Activated CD4-positive, alpha-beta memory T cell treated with anti-CD3 and anti-CD28 coated beads, Interleukin-2, amount 10 ng/mL, durations not matched to agents 7 days and 5 days (primary cell): ENCODE measurements at places on chromosomes 16 and 17. TPM values are rescaled to one million over a fixed set of nuclear protein-coding genes. Genes with fewer than 3 reads are reported as not detected.

GRCh38 chr16:16093628-16094332 lies 129.5 kb downstream of the ABCC6 start:
- DNase-seq = no peak

GRCh38 chr16:88905563-88905962 lies 39.1 kb upstream of the PABPN1L start:
- DNase-seq = no peak

Gene ZSCAN10
- total RNA-seq = 0.15 TPM

GRCh38 chr17:19322861-19323260 lies 39.7 kb downstream of the B9D1 start:
- no peak for DNase-seq

GRCh38 chr16:22001591-22001990 lies 675 bp upstream of the PDZD9 start:
- DNase-seq = no peak

DNA sequence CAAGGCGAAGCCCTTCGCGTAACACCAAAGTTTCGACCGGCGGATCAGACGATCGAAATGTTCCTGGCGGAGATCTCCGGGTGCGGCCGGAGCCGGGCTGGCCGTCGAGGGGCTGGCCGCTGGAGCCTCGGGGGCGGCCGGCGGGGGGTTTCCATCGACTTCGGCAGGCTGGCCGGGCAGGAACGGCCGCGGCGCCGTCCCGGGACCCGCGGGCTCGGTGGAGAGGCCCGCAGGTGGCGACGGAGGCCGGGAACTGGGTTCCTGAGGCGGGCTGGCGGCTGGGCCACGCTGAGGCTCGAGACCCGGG lies 1.1 kb downstream of the EPOP start:
- DNase-seq = no peak

GRCh38 chr16:56344518-56345405 lies 80.6 kb downstream of the AMFR start:
- DNase-seq = no peak

GRCh38 chr16:25390761-25391160 lies 133.1 kb upstream of the ZKSCAN2 start:
- DNase-seq = no peak

Gene PARD6A
- total RNA-seq = 14.0 TPM
